Omental fat pad (tissue), 4 donors: ENCODE measurements at places on chromosomes 1 and 21.

DNA sequence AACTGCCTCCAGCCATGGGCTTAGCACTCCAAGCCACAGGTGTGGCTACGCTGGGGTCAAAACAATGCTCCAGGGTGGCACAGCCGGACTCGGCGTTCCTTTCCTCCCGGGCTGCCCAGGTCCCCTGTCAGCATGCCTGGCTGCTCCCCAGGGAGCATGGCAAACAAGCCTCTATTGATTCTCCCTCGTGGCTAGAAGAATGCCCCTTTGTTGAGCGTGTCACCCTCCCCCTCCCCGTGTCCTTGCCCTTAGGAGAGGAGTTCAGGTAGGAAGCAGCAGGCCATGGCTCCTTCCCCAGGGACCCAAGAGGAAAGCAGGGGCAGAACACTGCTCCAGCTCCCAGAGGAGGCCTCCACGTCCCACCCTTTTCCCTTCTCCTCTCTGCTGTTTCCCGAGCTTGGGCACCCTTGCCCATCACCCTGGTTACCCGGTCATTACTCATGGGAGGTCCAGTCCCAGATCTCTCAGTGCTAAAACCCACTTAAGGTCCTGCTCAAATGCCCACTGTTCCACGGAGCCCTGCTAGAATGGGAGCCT, 57.4 kb upstream of the CITED4 start:
- DNase-seq: no peak

- DNase-seq: no peak
Observed at GRCh38 chr21:36034211-36034913, 26.0 kb downstream of the SETD4 start.

- DNase-seq: no peak
Observed at GRCh38 chr1:214824763-214825162, 221.8 kb downstream of the CENPF start.

DNA sequence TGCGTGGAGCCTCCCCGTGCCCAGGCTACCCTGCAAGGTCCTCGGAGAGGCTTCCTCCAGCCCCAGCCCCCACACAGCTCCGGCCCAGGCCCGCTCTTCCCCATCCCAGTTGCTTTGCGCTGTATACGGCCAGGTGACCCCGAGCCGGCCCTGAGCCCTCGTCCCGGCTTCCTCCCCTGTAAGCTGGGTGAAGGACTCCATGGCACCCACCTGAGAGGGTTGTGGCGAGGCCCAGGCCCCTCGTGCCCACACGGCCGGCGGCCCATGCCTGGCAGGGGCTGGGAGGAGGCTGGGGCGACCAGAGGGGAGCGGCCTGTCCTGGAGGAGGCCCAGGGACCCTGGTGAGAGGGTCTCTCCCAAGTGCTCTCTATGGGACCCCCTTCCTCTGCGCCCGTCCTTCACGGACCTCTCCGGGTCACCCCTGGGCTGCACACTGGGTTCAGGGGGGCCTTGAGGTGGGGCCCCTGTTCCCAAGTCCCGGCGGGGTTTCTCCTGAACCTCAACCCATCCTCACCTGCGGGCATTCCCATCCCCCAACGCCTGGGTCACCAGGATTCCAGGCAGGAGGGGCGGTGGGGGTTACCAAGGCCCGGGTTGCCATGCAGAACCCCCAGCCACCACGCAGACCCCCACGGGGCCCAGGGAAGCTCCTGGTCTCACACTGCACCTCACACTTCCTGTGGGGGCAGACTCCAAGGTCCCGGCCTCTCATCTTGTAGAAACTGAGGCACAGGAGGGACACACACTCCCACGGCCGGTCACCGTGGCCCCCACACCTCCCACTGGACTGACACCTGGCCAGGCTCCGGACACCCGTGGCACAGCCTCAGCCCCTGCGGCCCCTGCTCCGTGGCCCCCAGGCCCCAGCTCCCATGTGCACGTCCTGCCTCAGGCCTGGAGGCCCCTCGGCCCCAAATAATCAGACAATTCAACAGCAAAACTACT, 25.2 kb downstream of the COL6A1 start:
- DNase-seq: peak; percentile 20

- DNase-seq: no peak
Observed at GRCh38 chr1:237124856-237125462, 83.0 kb downstream of the RYR2 start.

- DNase-seq: peak; percentile 18
Observed at GRCh38 chr1:3061981-3062615, 6.9 kb upstream of the PRDM16 start.

DNA sequence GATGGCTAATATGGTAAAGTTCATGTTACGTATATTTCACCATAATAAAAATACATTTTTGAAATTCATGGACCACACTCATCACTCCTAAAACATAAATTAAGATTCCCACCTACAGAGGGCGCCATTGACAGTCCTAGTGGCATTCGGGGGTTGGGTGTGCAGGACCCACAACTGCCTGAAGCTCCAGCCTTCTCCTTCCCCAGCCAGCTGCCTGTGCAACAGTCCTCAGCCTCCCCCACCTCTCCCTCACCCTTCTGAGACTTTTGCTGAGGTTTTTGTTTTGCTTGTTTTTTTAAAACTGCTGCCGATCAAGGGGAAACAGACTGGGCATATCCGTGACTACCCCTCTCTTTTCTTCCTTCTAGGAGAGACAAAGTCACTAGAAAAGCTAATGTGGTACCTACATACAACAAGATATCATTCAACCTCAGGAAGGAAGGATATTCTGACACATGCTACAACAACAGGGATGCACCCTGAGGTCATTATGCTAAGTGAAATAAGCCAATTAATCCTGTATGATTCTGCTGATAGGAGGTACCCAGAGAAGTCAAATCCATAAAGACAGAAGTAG, 9.2 kb upstream of the EVA1C start:
- DNase-seq: peak; percentile 50

- no peak for DNase-seq
Observed at GRCh38 chr1:103616362-103616761, 865 bp upstream of the AMY2A start.

GRCh38 chr1:116151739-116152576, 40.8 kb downstream of the MAB21L3 start:
- DNase-seq: no peak
